Bronchial smooth muscle cell (primary cell): ENCODE measurements at places on chromosomes 5 and 9. TPM values are rescaled to one million over a fixed set of nuclear protein-coding genes. Genes with fewer than 3 reads are reported as not detected.

Gene SIMC1
- total RNA-seq: 1.6 and 1.7 TPM in 2 replicates

Gene ARID3C
- not detected in 2 replicates for total RNA-seq

Gene CER1
- total RNA-seq: not detected in 2 replicates

Gene GDNF
- total RNA-seq: 0.09 and 0.32 TPM in 2 replicates

Gene SLC34A3
- not detected in 2 replicates for total RNA-seq

Gene HTR1A
- total RNA-seq: not detected in 2 replicates

Gene FOXD4L6
- total RNA-seq: under 0.01 TPM in 1 of 2 replicates, not detected in the other

Gene TBCA
- total RNA-seq: 98.3 and 112 TPM in 2 replicates

Gene PRELID2
- total RNA-seq: 10.9 and 19.7 TPM in 2 replicates

Gene TIMD4
- total RNA-seq: not detected in 2 replicates

Gene F12
- total RNA-seq: 0.34 and 0.63 TPM in 2 replicates

Gene BARHL1
- not detected in 2 replicates for total RNA-seq
